ENCODE measurements at places on chromosomes 6 and 20.

- DNase-seq: no peak
These were observed 5.0 kb upstream of the GDF5 start for GRCh38 chr20:35443003-35443402.

GRCh38 chr6:156822747-156823206 lies 45.6 kb downstream of the ARID1B start:
- no peak for DNase-seq

DNA sequence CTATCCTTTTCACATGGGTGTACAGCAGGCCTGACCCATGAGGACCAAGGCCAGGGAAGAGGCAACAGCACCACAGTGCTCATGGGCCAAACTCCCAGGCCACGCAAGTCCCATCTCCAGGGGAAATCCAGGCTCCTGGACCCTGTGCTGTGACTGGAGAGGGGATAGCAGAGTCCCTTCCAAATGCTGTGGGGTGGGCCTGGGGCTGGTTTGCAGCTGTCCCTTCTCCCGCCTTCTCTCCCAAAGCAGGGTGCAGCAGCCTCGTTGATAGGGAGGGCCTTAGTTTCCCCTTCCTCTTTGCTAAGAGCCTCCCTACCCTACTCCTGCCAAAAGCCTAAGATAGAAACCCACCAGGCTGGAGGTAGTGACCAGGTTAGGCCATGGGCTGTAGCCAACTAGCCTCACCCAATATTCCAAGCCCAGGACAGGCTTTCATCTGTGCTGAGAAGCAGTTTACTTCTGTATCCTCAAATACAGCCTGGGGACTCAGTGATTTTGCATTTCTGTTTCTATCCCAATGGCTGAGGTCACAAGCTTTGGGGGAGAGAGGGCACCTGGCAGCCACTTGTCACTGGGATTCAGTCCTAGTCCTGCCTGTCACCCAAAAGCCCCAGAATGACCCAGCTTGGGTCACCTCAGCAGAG lies 1.4 kb downstream of the CTSZ start:
- DNase-seq: no peak

GRCh38 chr6:6649824-6650349 lies 61.4 kb downstream of the LY86 start:
- no peak for DNase-seq

DNA sequence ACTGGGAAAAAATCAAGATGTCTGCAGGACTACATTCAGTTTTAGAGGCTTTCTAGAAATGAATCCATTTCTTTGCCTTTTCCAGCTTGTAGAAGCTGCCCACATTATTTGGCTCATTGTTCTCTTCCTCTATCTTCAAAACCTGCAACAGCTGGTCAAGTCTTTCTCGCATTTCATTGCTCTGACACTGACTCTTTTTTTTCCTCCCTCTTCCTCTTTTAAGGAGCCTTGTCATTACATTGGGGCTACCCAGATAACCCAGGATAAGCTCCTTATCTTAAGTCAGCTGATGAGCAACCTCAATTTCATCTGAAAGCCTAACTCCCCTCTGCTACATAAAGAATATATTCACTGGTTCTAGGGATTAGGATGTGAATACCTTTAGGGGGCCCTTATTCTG lies 53.2 kb upstream of the CEP162 start:
- DNase-seq: no peak

DNA sequence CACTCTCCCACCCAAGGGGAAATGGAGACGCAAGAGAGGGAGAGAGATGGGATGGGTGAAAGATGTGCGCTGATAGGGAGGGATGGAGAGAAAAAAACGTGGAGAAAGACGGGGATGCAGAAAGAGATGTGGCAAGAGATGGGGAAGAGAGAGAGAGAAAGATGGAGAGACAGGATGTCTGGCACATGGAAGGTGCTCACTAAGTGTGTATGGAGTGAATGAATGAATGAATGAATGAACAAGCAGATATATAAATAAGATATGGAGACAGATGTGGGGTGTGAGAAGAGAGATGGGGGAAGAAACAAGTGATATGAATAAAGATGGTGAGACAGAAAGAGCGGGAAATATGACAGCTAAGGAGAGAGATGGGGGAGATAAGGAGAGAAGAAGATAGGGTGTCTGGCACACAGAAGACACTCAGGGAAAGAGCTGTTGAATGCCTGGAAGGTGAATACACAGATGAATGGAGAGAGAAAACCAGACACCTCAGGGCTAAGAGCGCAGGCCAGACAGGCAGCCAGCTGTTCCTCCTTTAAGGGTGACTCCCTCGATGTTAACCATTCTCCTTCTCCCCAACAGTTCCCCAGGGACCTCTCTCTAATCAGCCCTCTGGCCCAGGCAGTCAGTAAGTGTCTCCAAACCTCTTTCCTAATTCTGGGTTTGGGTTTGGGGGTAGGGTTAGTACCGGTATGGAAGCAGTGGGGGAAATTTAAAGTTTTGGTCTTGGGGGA lies 754 bp downstream of the TNF start:
- DNase-seq: no peak

DNA sequence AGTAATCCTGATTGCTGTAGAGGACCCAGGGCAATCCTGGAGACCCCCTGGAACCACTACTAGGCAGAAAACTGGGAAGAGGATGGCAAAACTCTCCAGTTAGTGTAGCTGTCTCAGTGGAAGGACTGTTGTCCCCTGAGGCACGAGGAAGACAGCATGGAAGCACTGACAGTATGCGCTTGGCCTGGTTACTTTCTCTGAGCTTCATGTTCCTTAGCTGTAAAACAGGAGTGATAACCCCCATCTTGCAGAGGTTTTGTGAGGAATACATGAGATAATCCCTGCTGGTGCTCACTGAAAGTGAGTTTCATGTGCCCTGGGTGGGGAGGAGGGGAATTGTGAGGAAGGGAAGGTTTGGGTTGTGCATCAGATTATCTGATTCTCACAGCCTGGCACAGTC lies 3.2 kb downstream of the NT5E start:
- DNase-seq: no peak

DNA sequence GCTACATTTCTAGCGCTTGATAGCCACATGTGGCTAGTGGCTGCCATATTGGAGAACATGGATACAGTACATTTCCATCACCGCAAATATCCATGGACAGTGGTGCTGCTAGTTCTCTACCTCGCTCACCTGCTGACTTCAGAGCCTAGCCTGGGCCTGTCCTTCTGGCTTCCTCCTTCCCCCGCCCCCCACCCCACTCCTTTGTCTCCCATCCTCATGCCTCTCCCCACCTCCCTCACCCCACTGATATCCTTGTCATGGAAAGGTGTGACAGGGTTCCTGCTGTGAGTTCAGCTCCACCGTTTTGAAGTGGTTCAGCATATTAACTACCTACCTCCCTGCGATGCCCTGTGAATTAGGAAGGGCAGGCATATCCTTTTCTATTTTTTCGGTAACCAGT lies 14.2 kb downstream of the NKX2-2 start:
- no peak for DNase-seq

GRCh38 chr20:52201395-52201794 lies 9.8 kb upstream of the ZFP64 start:
- peak; percentile 45 for DNase-seq

- no peak for DNase-seq
These were observed 112.9 kb upstream of the BTN3A2 start for GRCh38 chr6:26252077-26252472.

DNA sequence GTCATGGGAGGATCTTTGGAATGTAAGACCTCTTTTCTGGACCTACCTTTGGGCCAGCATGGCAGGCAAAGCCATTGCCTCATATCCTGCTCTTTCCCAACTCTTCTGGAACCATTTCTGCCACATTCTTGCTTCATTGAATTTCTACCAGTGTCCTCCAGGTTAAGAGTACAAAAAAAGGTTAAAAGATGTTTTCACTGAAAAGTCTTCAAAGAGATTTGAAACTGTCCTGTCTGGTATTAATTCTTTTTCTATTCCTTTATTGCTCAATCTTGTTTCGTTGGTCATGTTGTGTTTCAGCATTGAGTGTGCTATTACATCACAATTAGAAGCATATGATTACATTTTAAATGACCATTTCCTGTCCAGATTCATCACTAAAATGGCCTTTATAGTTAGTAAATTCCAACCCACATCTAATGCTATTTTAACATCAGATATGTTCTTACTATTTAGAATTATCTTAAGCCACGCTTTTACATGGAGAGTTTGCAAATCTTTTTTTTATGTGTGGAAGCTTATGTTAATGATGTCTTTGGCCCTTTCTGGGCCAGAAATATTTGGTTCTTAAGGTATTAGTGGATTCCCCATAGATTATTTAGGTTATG lies 450.9 kb downstream of the GJA1 start:
- no peak for DNase-seq

DNA sequence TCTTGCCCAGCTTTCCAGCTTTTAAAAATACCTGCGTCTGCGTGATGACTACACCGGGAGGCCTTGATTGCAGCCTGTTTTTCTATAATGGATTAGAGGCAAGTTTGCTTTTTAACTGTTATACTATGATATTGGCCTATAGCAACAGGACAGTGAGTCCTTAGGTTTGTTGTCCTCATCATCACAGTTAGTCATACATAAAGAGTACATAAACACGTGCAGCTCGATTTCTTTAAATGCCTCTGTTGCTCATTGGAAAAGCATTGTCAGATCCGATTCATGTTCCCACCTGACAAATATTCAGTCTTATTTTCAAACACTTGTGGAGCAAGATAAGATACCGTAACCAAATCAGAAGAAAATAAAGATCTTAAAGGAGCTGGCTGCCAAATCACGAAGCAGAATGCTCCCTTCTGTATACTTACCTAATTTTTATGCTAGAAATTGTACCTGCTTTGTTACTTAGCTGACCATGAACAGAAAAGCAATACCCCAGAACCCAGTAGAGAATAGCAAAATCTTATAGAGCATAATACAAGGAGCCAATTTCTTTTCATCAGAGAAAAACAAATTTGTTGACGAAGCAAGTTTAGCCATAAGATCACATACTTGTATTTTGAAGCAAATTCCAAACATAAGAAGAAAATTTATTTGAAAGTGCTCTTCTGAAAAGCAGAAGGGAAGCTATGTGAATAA lies 100.4 kb downstream of the TMEM200A start:
- no peak for DNase-seq

- DNase-seq: no peak
These were observed 292.6 kb downstream of the UBE3D start for GRCh38 chr6:82772851-82773717.

DNA sequence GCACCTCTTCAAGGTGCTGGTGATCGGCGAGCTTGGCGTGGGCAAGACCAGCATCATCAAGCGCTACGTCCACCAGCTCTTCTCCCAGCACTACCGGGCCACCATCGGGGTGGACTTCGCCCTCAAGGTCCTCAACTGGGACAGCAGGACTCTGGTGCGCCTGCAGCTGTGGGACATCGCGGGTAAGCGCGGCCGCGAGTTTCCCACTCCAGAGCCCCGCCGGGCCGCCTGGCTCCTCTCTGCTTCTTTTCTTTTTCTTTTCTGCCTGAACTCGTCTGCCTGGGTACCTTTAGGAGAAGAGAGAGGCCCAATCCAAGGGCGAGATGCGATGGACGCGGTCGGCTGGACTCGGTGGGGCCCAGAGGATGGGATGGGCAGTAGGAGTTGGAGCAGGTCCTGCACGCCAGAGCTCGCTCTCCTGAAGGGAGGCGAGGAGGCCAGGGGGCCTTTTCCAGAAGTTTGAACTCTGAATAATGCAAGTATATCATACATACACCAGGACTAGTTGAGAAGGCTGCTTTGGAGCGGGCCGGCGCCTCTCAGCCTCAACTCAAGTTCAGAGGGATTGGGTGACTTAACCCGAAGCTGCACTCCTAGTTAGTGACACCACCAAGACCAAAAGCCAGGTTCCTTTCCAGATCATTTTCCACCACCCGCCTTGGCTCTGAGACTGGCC lies 445 bp downstream of the RAB32 start:
- DNase-seq: no peak

- DNase-seq: no peak
These were observed 91.9 kb upstream of the HMGCLL1 start for GRCh38 chr6:55670850-55671413.

DNA sequence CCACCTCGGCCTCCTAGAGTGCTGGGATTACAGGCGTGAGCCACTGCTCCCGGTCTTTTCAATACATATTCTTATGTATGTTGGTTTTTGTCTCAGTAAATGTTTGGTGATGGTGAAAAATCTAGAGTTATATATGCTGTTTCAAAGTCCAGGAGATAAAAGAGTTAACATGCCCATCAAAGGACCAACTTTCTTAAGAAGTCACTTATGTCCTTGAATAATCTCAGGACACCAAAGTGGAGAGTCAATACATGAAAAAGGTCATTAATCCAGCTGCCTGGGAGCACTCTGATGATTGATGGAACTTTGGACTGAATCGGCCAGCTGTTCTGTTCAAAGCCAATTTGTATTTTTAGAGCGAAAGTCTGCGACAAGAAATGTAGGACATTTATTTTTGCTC lies 59.8 kb upstream of the HDAC2 start:
- DNase-seq: no peak

GRCh38 chr20:23358923-23359593 lies 2.9 kb upstream of the GZF1 start:
- DNase-seq: no peak

GRCh38 chr6:24778878-24779277 lies 4.1 kb downstream of the GMNN start:
- no peak for DNase-seq

DNA sequence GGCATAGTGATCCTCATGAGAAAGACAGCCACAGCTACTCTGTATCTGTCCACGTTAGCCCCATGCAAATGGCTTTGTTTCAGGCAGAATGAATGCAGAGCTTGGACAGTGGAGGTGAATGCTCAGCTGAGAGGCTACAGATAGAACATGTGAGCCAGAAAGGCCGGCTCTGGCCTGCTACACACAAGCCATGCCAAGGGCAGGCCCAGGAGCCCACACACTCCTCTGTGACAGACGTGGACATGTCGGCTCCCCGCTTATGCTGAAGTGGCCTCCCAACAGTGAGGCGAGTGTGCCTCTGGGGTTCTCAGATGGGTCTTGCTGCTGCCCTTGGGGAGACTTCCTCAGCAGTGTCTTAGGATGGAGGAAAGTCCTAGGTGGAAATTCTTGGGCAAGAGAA lies 159.6 kb downstream of the SYNDIG1 start:
- no peak for DNase-seq

- no peak for DNase-seq
These were observed 120.2 kb upstream of the RNF24 start for GRCh38 chr20:4135385-4136077.

DNA sequence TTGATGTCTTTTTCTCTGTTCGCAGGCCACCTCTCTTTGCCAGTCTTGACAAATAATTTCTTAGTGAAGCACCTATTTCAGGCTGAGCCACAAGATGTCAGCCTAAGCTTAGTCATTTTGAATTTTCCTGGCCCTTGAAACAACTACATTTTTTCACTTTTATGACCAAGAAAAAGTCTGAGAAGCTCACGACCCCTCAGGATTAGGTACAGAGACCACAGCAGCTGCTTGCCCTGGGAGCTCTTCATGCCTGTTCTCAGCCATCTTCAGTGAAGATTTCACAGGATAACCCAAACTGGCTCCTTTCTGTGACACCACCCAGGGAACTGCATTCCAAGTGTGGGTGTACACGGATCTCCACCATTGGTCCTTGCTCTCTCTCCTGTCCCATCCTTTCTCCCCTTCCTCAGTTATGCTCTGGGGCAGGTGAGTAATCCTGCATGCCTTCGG lies 38.4 kb upstream of the SPTLC3 start:
- DNase-seq: no peak

- no peak for DNase-seq
These were observed 23.8 kb upstream of the SAMHD1 start for GRCh38 chr20:36975099-36975818.
